Activated CD8-positive, alpha-beta T cell treated with anti-CD3 and anti-CD28 coated beads for 36 hours (primary cell): ENCODE measurements at places on chromosomes 4 and X. TPM values are rescaled to one million over a fixed set of nuclear protein-coding genes. Genes with fewer than 3 reads are reported as not detected.

TCEAL7 gene
- not detected for total RNA-seq

DNA sequence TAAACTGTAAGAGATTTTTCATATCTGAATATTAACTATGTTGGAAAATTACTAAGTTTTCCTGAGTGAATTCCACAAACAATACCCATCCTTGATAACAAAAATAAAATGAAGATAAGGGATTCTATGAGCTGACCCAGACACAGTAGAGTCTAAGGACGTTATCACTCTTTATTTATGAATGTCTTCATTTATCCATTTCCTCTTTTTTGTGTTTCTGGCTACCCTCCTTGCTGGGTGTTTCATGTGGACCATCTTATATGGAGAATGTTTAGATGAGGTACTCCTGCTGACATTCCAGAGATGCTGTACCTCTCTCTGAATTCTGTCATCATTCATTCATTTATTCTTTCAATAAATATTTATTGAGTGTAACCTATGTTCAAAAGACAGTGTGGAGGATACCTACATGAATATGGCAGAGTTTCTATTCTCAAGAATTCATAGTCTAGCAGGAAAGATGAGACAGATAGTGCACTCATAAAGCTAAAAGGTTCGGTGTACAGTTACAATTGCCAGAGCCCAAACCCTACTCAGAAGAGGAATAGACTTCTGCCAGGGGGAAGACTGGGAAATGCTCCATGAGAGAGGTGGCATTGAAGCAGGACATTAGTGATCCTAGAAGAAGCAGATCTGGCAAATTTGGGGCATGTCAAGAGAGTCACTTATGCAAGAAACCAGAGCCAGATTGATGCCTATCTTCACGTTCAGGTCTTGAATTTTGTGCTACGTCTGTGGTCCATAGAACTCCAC is 195.8 kb downstream of the MAML3 start:
- H3K36me3 ChIP-seq, result no peaks in the 10 kb centered on the region
- no peaks in the 10 kb centered on the region for H3K4me1 ChIP-seq
- no peak overlapping the region for H3K27ac ChIP-seq
- no peak overlapping the region for H3K4me3 ChIP-seq
- DNase-seq, result no peak

GRCh38 chr4:108360754-108361445 is 192.2 kb upstream of the LEF1 start:
- H3K4me1 ChIP-seq, result peaks cover 54% of the 10 kb centered on the region
- no peaks in the 10 kb centered on the region for H3K36me3 ChIP-seq
- no peak for DNase-seq
- no peak overlapping the region for H3K4me3 ChIP-seq

S100P gene
- 4.3 TPM for total RNA-seq

DNA sequence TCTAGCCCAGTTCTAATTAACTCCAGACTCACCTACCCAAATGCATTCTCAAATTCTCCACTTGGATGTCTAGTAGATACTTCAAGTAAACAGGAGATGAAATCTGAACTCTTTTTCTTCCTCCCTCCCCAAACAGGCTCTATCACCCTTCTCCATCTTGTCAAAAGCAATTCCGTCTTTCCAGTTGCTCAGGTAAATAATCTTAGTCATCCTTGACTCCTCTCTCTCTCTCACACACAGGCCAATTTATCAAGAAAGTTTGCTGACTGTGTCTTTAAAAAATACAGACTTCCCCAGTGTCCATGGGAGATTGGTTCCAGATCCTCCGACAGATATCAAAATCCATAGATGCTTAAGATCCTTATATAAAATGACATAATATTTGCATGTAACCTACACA is 12.9 kb downstream of the TXK start:
- H3K4me1 ChIP-seq, result peaks cover 67% of the 10 kb centered on the region
- no peak overlapping the region for H3K27ac ChIP-seq
- no peak for DNase-seq
- H3K4me3 ChIP-seq, result no peak overlapping the region

GRCh38 chr4:75672461-75673026 is 667 bp downstream of the G3BP2 start:
- peaks cover 39% of the 10 kb centered on the region for H3K4me1 ChIP-seq
- peak overlapping the region; percentile 99 for H3K27ac ChIP-seq
- peak; percentile 89 for DNase-seq
- H3K27me3 ChIP-seq, result no peaks in the 10 kb centered on the region
- H3K4me3 ChIP-seq, result peak overlapping the region; percentile 95

DNA sequence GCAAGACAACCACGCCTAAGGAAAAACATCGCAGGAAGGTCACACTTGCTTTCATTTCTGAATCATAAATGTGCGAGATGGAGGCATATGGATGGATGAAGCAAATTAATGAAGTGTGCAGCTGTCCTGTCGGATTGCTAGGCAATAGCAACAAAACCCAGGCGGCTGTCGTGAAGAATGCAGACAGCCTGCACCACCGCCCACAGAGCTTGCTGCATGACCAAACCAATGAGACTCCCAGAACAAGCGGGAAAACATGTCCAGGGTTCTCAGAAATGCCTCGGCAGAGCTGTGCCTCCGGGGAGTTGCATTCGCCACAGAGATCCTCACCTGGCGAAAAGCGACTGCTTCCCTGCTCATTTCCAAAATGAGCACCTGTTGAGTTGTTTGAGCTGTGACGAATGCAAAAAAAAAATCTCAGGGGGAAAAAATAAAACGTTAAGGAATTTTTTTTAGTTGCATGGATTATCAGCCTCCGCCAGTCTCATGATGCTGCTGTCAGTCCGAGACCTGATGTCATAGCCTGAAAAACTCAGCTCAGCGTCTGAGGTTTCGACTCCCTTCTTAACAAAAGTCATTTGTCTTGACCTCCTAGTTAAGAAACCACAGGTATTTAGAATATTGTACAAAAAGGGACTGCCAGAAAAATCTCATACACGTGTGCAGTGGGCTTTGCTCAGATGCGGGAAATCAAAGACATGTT is 155.5 kb upstream of the MXRA5 start:
- no peaks in the 10 kb centered on the region for H3K36me3 ChIP-seq
- H3K4me3 ChIP-seq, result no peak overlapping the region
- no peaks in the 10 kb centered on the region for H3K4me1 ChIP-seq

DNA sequence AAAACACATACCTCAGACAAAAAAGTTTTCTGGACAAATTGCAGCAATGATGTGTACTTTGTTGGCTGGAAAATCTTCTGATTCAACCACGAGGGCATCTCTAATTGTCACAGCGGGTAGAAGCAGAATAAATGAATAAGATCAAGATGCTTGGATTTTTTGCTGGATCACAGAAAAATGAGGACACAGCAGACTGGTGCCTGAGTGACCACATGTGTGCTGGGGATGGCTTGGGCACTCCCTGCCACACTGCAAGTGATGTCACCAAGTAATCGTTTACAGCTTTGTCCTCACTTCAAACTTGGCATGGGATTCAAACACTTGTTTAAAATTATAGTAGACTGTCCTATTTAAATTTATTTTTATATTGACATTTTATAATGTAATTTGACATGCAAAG is 557.0 kb downstream of the SPRY1 start:
- no peaks in the 10 kb centered on the region for H3K36me3 ChIP-seq
- H3K27me3 ChIP-seq, result peaks cover 5% of the 10 kb centered on the region
- H3K4me1 ChIP-seq, result no peaks in the 10 kb centered on the region
- H3K27ac ChIP-seq, result no peak overlapping the region

GRCh38 chrX:129958814-129959492 is 23.5 kb upstream of the BCORL1 start:
- no peak overlapping the region for H3K4me3 ChIP-seq
- no peak for DNase-seq
- H3K36me3 ChIP-seq, result no peaks in the 10 kb centered on the region
- H3K27ac ChIP-seq, result no peak overlapping the region
- H3K4me1 ChIP-seq, result peaks cover 15% of the 10 kb centered on the region

MTCP1 gene
- total RNA-seq, result 23.9 TPM

DNA sequence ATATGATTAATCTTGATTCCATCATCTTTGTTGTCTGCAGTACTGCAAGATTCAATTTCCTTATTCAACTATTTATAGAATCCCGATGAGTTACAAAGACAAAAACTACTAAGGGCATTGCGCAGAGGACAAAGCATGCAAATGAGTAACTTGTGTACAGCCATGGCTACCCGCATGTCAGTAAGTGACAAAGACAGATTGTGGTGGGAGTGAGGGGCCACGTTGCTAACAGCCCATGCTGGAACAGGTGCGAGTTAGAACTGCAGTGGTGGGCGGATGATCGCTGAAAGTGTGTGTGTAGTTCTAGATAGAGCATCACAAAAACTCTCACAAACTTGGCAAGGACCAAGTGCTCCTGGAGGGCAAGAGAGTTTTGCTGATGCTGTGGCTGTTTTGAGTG is 49.5 kb downstream of the ACOX3 start:
- peaks cover 6% of the 10 kb centered on the region for H3K4me1 ChIP-seq
- no peak for DNase-seq
- no peaks in the 10 kb centered on the region for H3K27me3 ChIP-seq
- no peak overlapping the region for H3K27ac ChIP-seq
- H3K36me3 ChIP-seq, result peaks cover 13% of the 10 kb centered on the region

DNA sequence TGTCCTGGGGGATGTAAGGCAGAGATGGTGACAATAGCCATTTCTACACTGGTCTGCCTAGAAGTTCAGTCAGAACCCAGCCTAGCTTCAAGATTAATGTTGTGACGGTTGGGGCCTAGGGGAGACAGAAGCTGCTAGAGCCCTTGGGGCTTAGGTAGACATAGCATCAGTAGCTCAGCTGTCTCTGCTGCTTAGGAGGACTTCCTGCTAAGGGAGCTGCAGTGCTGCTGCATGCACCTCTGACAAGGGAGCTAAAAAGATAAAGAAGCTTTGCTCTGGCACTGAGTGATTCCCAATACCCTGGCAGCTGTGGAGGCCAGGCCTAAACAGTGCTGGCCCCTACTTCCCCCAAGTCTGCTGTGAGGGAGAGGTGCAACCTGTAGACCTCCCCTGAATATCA is 116.0 kb downstream of the CT47B1 start:
- H3K27me3 ChIP-seq, result no peaks in the 10 kb centered on the region
- no peak overlapping the region for H3K4me3 ChIP-seq
- H3K36me3 ChIP-seq, result no peaks in the 10 kb centered on the region
- no peak overlapping the region for H3K27ac ChIP-seq
- H3K4me1 ChIP-seq, result peaks cover 16% of the 10 kb centered on the region
